ENCODE measurements at places on chromosomes 11 and 22.
A peak's percentile ranks its signal among the peaks of the same experiment; 100 is the strongest.

DNA sequence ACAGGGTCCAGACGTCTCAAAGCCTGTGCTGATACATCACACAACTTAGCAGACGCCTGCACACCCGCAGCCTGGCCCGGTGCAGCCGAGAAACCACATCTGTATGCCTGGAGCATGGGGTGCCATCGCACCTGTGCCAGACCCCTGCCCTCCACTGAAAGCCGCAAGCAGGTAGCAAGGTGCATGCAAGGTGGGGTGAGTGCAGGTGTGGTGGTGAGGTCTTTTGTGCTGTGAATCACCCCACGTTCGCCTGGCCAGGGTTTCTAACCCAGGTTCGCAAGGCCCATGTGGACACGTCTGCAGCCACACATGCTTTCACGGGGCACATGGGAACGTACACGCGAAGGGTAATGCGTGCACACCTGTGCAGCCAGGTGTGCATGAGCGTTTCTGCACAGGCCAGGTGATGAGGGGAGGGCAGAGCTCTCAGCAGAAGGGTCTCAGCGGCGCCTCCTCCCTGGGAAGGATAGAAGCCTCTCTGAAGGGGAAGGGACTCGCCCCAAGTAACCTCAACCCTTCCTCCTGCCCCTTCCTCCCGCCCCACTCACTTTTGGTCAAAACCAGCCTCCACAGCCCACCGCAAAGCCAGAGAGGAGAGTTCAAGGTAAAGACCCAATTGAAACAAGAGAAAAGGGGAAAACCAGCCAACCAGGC, 19.5 kb downstream of the CBX7 start:
- DNase-seq, result no peak

GRCh38 chr22:25131198-25131887, 68.3 kb upstream of the CRYBB3 start:
- no peak for DNase-seq

DNA sequence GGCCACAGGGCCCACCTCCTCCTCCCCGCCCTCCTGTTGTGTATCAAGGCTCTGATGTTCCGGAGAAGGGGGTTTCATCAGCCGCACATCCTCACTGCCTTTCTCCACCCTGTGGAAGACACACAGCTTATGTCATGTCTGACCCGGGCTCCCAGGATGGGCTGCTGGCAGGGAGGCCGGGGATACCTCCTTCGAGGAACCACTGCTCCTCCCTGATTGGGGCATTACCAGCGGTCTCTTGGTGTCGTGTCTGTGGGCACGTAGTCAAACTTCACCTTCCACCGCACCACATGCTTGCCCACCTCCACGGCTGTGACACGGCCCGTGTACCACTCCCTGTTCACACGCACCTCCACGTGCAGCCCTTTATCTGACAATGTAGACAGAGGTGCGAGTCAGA, 35.9 kb downstream of the MORC2 start:
- DNase-seq, result no peak

- no peak for DNase-seq
Observed at GRCh38 chr11:44300844-44301563, 8.9 kb downstream of the ALX4 start.

DNA sequence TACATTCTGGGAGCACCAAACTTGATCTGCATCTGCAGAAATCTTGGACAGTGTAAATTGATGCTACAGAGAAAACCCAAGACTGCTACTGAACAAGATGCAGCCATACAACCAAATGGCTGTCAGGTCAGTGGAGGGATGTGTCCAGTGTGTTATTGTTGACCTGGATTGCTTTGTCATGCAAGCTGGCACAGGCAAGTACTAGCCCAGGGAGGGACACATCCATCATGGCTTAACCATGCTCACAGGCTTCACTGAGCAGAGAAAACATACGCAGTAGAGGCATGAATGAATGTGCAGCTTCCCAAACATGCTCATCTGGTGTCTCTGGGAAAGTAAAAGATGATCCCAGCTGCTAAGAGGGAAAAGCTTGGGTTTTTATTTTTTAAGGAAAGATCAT, 93.6 kb downstream of the MTNR1B start:
- DNase-seq, result no peak

GRCh38 chr22:39135092-39135896, 17.2 kb downstream of the CBX7 start:
- DNase-seq, result peak; percentile 64

- peak; percentile 81 for DNase-seq
Observed at GRCh38 chr11:35523331-35523768, 2.1 kb downstream of the PAMR1 start.

DNA sequence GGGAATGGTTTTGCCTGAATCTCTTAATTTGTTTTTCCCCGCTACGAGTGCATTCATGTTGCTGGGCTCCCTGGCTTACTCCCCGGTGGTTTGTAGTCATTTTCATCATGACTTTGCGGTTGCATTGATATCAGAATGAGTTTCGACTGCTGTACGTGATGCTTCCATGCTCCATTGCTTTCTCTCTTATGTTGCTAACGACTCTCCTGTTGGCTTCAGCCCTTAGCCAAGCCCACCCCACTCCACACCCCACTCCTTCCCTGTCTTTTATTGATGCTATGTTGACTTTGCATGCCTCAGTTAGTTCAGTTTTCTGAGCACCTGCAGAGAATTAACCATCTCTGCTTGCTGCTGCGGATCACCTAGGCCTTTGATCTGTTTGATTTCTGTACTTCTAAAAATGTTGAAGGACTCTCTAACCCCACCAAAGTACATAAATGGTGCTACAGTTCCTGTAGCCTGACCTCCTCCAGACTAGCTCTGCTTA, 65.3 kb downstream of the ARFGAP2 start:
- no peak for DNase-seq

- no peak for DNase-seq
Observed at GRCh38 chr11:106098893-106099553, 21.6 kb downstream of the AASDHPPT start.

DNA sequence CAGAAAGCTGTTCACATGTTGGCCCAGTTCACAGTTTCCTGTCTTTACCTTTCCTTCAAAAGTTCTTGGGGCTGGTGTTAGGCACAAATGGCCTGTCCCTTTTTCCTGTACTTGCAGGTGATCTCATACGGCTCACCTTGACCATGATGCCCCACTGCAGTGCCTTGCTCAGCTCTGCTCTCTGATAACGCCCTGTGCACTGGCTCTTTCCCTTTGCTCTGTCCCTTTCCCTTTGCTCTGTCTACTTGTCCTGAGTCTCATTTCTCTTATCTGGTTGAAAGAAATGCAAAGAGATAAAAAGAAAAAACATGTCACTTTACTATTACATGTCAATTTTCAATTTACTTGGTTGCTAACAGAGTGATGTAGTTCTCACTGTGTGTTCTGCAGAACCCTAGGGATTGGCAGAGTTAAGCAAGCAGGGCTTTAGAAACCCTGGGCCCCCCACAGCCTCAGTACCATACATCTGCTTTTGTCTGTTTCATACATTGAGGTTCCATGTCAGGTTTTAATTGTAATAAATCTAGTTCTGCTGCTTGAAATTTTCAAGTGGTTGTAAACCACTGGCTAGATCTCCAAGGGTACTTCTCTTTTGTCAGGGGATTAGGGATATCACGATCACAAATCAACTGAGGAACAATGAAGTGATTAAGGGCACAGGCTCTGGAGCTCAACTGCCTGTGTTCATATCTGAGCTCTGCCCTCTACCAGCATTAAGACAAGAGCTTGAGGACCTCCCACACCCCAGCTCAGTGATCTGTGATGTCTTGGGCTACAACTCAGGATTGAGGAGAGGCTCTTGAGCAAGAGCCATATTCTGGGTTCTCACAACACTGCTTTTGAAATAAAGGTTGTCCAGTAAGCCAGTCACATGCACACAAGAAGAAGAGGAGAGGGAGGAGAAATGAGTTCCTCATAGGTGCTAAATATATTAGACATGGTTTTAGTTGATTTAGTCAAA, 16.3 kb upstream of the SORL1 start:
- DNase-seq, result peak; percentile 57

DNA sequence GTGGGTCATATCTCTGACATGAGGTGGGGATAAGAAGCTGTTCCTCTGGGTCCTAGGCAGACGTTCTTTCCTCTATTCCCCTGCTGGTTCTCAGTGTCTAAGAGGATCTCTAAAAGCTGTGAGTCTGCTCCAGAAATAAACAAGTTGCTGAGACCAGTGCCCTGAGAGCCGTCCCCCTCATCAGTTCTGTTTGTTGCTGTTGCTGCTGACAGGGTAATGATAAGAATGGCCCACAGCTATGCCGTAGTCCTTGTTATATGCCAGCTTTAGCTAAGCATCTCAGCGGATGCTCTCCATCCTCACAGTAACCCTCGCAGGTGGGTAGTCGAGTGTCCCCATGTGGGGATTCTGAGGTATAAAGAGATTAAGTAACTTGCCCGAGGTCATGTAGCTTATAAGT, 23.5 kb upstream of the ST14 start:
- no peak for DNase-seq

GRCh38 chr11:118148856-118149255, 3.8 kb downstream of the SCN4B start:
- peak; percentile 49 for DNase-seq

DNA sequence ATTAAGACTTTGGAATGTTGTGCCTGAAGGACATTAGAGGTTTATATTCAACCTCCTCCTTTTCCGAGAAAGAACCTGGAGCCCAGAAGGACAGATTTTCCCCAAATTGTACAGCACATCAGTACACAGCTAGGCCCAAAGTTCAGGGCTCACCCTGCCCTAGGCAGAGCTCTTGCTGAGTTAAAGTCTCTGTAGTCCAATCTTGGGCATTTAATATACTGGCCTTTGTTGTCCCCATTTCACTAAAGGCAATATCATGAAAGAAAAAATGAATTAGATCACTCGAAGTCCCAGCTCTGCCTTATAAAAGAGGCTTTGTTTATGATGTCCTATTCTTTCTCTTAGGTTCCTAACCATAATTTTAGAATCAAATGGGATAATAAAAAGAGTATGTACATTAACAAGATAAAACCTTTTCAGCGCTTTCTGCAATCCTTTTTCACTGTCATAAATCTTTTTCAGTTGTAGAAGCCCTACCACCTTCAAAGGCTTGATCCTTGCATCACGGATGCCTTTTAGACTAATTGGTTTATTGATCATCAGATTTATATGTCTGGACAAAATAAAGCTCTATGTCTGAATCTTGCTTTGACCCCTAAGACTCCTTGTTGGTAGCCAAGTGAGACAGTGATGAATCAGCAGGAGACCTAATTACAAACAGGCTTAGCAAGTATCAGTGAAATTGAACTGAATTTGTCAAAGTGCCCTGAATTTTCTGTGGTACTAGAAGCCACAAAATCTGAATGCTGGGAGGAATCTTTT, 39.8 kb downstream of the RELT start:
- peak; percentile 32 for DNase-seq

- DNase-seq, result no peak
Observed at GRCh38 chr11:83908298-83908856, 622.2 kb upstream of the CCDC90B start.

DNA sequence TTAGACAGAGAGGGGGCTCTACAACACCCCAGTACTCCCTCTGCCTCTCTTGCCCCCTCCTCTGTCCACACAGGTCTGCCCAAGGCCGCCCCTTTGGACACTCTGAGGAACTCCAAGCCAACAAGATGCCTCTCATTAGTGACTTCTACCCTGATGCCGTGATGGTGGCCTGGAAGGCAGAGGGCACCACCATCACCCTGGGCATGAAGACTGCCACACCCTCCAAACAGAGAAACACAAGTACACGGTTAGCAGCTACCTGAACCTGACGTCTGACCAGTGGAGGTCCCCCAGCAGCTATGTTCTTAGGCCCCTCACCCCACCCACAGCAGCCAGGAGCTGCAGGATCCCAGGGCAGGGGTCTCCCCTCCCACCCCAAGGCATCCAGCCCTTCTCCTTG, 125.1 kb downstream of the MED15 start:
- DNase-seq, result no peak

DNA sequence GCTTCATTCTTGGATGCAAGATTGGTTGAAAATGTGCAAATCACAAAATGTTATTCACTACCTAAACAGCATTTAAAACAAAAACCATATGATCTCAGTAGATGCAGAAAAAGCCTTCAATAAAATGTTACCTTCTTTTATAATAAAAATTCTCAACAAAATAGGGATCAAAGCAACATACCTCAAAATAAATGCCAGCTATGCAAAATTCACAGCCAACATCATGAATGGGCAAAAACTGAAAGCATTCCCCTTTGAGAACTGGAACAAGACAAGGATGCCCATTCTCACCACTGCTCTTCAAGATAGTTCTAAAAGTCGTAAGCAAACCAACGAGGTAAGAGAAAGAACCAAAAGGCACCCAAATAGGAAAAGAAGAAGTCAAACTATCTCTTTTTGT, 2.0 kb downstream of the OR5AK2 start:
- no peak for DNase-seq

DNA sequence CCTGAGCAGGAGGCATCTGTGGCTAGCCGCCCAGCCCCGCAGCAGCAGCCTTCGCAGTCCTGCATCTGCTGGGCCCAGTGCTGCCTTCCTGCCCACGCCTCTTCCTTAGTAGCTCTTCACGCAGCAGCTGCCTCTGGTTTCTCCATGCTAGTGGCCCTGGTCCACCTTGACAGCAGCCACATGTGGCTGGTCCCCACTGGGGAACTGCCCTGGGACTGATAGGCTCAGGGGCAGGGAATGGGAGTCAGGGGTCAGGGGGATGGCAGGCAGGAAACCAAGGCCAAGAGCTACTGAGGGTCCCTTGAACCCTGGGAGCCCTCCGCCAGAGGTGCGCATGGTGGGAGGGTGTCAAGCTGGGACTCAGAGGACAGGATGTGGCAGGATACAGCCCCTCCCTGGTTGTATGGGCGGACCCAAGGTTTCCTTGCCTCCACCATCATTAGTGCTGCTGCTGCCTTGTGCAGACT, 99.4 kb upstream of the PITPNB start:
- no peak for DNase-seq

DNA sequence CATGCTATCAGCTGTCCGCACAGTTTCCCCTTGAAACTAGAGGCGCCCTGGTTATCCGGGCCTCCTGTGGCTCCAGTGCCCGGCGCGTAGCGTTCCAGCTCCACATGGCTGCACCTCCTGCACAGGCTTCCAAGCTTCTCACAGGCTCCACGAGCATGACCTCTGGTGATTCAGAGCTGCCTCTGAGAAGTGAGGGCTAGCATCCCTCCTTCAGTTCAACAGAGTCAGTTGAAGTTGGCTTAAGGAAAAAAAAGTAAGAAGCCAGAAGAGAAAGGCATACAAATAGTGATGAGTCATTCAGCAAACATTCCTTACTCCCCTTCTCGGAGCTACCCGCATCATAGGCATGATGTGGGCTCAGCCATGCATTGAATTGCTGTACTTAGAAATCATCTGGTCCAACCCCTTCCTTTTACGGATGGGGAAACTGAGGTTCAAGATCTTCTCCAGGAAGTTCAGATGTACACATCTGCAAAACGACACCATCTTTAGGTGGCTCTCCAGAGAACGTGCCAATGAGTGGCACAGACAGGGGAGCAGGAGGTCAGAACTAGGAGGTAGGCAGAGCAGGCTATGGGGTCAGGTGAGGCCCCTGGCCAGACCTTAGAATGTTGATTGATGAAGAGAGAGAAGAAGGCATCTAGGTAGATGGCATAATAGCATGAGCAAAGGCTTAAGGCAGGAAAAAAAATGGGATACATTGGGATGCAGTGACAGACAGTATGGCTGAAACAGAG, 216.3 kb upstream of the TBCEL start:
- peak; percentile 50 for DNase-seq

- DNase-seq, result peak; percentile 3
Observed at GRCh38 chr11:13338019-13338426, 60.4 kb downstream of the BMAL1 start.

- DNase-seq, result no peak
Observed at GRCh38 chr22:17007852-17008731, at the start of gene GAB4. Gene GAB4, minus strand, starts transcription at chr22:17008222. Its CDS starts 108 bp downstream, at chr22:17008114.

- DNase-seq, result no peak
Observed at GRCh38 chr11:93549976-93550375, 6.8 kb upstream of the SMCO4 start.

Data from A673 (cell line).